Stimulated activated naive B cell treated with anti-CD40 and anti-IgM and Interleukin-4, amounts not matched to agents 10 μg/mL and 1 μg/mL and 100 μg/mL, for 72 hours (primary cell): ENCODE measurements at places on chromosomes 2 and 18.

- H3K36me3 ChIP-seq = no peaks in the 10 kb centered on the region
- no peak overlapping the region for H3K27ac ChIP-seq
- no peaks in the 10 kb centered on the region for H3K27me3 ChIP-seq
- no peak overlapping the region for H3K4me3 ChIP-seq
Observed at GRCh38 chr2:125296742-125297141, 1271.7 kb downstream of the CNTNAP5 start.

DNA sequence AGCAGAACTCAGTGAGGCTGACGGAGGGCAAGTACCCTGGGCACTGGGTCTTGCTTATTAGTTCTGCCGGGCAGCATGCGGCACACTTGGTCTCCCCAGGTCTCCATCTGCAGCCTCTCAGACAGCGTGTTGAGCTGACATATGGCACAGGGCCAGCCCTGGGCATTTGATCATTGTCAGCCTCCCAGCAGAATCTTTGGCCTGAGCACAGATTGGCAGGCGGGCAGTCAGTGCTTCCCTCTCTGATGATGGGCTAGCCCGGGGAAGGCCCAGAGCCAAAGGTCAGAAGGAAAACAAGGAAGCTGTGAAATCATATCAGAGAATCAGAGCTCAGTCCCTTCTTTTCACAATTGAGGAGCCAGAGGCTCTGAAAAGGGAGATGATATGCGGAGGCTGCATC lies 150.1 kb upstream of the LRRTM1 start:
- no peaks in the 10 kb centered on the region for H3K27me3 ChIP-seq
- no peaks in the 10 kb centered on the region for H3K4me1 ChIP-seq
- no peak overlapping the region for H3K4me3 ChIP-seq
- no peak overlapping the region for H3K27ac ChIP-seq
- no peaks in the 10 kb centered on the region for H3K36me3 ChIP-seq

- H3K36me3 ChIP-seq = peaks cover 23% of the 10 kb centered on the region
- no peak overlapping the region for H3K27ac ChIP-seq
- H3K27me3 ChIP-seq = no peaks in the 10 kb centered on the region
- peaks cover 35% of the 10 kb centered on the region for H3K4me1 ChIP-seq
- no peak for DNase-seq
Observed at GRCh38 chr2:127510073-127510472, 16.2 kb downstream of the IWS1 start.

DNA sequence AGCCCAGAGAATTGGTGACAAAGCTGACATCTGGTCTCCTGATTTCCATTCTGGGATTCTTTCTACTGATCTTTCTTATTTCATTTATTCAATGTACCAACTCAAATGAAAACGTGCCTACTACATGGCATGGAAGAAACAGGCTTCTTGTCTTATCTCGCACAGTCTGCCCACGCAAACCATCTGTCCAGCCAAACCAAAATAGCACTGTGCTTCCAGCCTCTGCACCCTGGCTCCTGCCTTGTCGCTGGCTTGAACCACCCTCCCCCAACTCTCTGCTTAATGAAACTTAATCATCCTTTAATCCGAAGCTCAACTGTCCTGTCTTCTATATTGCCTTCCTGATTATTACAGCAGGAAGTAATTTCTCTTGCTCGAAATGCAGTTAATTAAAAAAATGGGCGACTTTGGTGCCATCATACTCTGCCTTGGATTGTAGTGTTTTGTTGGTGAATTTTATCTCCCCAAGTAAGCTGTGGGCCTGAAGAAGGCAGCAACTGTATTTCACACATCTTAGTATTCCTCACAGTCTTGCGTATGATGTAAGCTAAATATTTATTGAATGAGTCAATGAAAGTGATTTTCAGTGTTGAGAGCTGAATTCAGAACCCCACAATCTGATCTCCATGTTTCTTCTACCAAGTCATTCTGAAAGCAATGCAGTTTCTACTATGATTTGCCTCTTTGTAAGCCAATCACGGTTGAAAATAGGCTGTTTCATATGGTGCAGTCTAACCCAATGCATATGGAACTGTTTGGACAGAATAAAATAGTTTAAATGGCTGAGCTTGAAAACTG lies 190.8 kb downstream of the TMEM247 start:
- DNase-seq = no peak
- H3K4me1 ChIP-seq = no peaks in the 10 kb centered on the region
- H3K36me3 ChIP-seq = peaks cover 3% of the 10 kb centered on the region
- H3K4me3 ChIP-seq = no peak overlapping the region

DNA sequence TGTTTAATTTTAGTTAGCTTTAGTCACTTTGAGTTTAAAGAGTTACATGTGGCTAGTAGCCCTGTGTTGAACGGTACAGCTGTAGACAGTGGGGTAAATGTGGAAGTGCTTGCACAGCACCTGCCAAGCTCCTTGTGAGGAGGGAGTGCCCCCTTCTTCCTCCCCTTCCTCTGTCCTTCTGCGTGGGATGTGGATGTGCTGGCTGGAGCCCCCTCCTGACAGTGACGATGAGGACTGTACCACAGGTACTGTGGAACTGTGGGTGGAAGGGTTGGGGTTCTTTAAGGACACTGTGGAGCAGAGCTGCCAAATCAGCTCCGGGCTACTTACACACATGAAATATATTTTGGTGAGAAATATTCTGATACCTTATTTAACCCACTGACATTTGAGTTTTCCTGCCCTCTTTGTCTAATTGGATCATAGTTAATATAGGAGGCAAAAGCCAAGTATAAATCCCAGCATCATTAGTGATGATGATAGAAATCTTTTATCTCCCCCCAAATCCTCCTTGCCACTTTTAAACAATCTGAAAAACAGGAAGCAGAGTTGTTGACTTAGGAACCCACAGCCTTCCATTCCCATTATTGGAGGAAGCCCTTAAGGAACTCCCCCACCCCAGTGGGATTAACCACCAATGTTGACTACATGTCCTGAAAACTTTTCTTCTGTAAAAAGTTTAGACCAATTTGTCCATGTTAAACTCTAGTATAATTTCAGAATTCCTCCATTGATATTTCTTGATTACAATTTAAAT lies 181.3 kb downstream of the PTPRM start:
- H3K4me3 ChIP-seq = no peak overlapping the region
- DNase-seq = no peak
- no peak overlapping the region for H3K27ac ChIP-seq
- H3K27me3 ChIP-seq = no peaks in the 10 kb centered on the region
- H3K36me3 ChIP-seq = peaks cover 3% of the 10 kb centered on the region

GRCh38 chr2:107091163-107091864 lies 205.3 kb upstream of the ST6GAL2 start:
- no peaks in the 10 kb centered on the region for H3K36me3 ChIP-seq
- H3K27ac ChIP-seq = no peak overlapping the region
- DNase-seq = no peak
- H3K4me1 ChIP-seq = no peaks in the 10 kb centered on the region
